Stomach (tissue), 19 donors: ENCODE measurements at places on chromosomes 6 and 20. TPM values are rescaled to one million over a fixed set of nuclear protein-coding genes. Genes with fewer than 3 reads are reported as not detected.
A peak's percentile ranks its signal among the peaks of the same experiment; 100 is the strongest.

Gene SLC24A3
- total RNA-seq: 1.8 TPM

DNA sequence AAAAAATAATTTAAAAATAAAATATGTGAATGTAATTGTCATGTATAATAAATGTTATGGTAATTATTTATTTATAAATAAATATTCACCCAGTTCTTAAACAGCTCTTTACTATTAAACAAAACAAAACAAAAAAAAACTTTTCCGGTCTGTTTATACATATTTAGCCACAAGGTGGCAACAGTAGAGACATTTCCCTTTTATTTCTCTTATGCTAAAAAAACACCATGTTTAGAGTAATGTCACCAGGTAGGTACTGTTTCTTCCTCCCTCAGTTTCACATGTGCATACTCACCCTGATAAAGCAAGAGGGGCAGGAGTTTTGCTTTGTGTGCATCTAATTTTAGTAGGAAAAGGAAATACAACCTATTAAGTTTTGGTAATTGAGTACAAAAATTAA is 610.4 kb upstream of the IMPG1 start:
- no peak for DNase-seq

- DNase-seq: no peak
These were observed 816 bp downstream of the NPEPL1 start for GRCh38 chr20:58693226-58694006.

Gene C20orf96
- total RNA-seq: 3.1 TPM

GRCh38 chr6:125304970-125305660 is 3.3 kb upstream of the HDDC2 start:
- DNase-seq: no peak

Gene ANGPT4
- not detected for total RNA-seq

DNA sequence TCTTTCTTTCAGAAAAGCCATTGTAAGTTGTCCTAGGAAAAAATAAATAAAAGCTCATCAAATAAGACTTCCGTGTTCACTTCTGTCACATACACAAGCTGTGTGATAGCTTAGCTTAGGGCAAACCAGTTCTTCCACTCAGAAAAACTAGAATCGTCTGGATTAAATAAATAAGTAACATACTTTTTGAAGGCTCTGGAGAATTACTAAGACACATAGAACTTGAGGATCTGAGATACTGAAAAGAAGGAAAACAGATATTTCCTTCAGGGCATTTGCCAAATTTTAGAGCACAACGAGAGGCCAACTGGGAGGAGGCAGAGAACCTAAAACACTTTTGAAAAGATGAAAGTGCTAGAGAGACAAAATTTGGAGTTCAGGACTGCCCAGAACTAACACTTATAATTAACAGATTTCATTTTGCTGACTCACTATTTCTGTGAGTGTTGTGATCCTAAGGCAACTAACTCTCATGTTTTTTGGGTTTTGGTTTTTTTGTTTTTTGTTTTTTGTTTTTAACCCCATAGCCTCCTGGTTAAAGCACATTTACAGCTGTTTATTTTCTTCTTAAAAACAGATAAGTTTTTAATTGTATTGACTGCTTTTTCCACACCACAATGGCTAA is 38.7 kb upstream of the THEMIS start:
- DNase-seq: no peak

Gene AFDN
- 132 TPM for total RNA-seq

Gene WFDC5
- not detected for total RNA-seq

- DNase-seq: no peak
These were observed 261.2 kb downstream of the PTPRK start for GRCh38 chr6:128259029-128259724.

Gene PGC
- 1,005 TPM for total RNA-seq

Gene HLA-DMB
- 7.6 TPM for total RNA-seq

- DNase-seq: no peak
These were observed 276.9 kb downstream of the BMP7 start for GRCh38 chr20:56989516-56989915.

GRCh38 chr6:163446549-163446948 is 32.0 kb downstream of the QKI start:
- DNase-seq: no peak

DNA sequence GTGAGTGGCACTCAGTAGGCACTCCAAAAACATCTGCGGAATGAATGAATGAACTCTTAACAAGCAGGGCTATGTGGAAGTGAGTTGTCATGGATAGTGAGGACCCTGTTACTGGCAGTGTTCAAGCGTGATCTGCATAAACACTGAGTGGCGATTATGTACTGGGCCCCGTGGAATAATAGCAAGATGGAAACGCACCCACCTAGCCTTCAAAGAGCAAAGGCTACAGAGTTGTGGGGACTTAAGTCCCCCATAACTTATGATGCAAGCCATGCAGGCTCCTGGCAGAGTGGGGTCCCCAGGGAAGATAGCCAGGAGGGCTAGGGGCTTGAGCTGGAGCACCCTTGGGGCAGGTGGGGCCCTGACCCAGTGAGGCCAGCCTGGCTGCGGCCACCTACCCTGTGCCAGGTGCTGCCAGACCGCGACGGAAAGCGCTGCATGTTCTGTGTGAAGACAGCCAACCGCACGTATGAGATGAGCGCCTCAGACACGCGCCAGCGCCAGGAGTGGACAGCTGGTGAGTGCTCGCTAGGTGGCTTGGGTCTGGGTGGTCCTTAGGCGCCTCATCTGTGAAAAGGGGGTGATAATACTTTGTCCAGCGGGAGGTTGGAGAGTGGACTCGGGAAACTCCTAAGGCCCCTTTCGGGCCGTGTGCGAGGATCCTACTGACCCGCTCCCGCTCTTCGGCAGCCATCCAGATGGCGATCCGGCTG is 20.0 kb downstream of the DEF6 start:
- DNase-seq: no peak

Gene HLA-DQA1
- total RNA-seq: 1.1 TPM

DNA sequence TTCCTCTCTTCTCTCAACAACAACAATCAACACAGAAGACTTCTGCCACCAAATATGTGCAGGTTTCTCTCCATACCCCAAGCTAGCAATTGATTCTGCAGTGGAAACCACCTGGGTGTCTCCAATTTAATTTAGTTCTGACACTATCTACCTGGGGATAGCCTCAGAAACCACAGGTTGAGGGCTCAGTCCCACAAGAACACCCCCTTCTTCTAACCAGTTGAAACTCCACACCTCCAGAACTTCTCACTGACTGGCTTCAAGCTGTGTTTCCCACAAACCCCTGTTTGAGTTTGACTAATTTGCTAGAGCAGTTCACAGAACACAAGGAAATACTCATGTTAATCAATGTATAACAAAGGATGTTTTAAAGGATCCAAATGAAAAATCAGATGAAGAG is 52.5 kb upstream of the SPTLC3 start:
- no peak for DNase-seq

Gene RBL1
- total RNA-seq: 6.2 TPM

GRCh38 chr6:38805692-38806091 is 90.6 kb downstream of the DNAH8 start:
- DNase-seq: no peak

- peak; percentile 17 for DNase-seq
These were observed 50.6 kb downstream of the NUP153 start for GRCh38 chr6:17656092-17656491.

- no peak for DNase-seq
These were observed 998.9 kb upstream of the GJE1 start for GRCh38 chr6:141133836-141134235.
